ENCODE measurements at places on chromosomes 5 and 9.
A peak's percentile ranks its signal among the peaks of the same experiment; 100 is the strongest.

DNA sequence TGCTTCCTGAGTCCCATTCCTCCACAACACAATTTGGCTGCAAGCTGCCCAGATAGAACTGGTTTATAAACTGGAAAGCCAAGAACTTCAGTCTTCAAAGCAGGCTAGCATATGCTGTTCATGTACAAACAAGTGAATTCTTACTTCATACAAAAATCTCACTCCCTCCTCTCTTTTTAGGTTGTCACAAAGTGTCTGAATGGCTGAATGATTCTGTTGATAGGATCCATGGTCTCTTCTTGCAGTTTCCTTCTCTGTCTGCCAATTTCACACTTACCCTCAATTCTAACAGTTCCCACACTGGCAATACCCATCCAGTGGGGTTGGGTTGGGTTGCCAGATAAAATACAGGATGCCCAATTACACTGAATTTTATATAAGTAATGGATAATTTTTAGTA, 363.5 kb downstream of the DEPDC1B start:
- DNase-seq = no peak

DNA sequence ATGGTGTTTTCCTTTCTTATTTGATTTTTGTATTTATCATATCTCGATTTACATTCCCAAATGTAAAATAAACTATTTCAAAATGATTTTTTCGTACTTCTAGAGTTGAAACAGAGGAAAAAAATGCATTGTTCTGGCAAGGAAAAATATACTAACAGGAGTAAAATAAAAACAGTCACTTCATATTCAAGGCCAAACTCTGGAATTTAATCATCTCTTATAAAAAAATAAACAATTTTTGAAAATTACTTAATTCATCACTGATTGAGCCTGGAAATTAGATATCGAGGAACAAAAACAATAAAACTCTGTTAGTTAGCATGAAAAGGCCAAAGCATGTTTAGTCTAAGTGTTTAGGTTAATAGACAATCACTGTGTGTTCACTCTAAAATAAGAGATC, 61.1 kb upstream of the PALM2AKAP2 start:
- no peak for DNase-seq

GRCh38 chr9:116959809-116960208, 272.7 kb downstream of the TRIM32 start:
- no peak for DNase-seq

DNA sequence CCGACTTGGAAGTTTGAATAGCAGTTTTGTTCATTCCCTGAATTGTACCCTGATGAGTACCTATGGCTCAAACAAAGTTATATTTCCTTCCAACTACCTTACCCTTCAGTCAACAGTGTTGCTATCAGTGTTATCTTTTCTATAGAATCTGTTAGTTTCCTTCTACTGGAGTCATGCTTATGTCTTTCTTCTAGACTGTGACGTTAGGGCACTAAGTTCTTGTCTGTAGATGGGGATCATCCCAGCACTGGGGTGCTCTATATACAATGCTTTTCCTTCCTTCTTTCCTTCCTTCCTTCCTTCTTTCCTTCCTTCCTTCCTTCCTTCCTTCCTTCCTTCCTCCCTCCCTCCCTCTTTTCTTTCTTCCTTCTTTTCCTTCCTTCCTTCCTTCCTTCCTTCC, 973.0 kb downstream of the CDH12 start:
- no peak for DNase-seq

GRCh38 chr9:101114317-101114716, 85.8 kb downstream of the PLPPR1 start:
- no peak for DNase-seq

GRCh38 chr9:26779062-26779461, 113.5 kb downstream of the CAAP1 start:
- DNase-seq = no peak

- no peak for DNase-seq
These were observed 122.0 kb downstream of the GALNT10 start for GRCh38 chr5:154312576-154312975.

DNA sequence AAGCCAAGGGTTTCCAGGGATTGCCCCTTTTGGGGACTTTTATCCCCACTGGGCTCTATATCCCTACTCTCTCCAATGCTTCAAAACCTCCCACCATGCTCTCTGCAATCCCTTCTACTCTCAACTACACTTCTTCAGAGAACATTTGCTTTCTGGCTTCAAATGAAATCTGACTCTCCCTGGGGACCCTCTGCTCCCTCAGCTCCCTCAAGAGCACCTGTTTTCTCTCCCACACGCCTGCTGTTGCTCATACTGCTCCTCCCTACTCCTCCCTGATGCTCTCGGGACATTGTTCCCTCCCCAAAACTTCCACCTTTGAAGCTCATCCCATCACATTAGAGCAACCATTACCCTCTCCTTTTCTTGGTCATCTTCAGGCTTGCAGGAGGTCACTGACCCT, 344.9 kb downstream of the CDK5RAP2 start:
- no peak for DNase-seq

DNA sequence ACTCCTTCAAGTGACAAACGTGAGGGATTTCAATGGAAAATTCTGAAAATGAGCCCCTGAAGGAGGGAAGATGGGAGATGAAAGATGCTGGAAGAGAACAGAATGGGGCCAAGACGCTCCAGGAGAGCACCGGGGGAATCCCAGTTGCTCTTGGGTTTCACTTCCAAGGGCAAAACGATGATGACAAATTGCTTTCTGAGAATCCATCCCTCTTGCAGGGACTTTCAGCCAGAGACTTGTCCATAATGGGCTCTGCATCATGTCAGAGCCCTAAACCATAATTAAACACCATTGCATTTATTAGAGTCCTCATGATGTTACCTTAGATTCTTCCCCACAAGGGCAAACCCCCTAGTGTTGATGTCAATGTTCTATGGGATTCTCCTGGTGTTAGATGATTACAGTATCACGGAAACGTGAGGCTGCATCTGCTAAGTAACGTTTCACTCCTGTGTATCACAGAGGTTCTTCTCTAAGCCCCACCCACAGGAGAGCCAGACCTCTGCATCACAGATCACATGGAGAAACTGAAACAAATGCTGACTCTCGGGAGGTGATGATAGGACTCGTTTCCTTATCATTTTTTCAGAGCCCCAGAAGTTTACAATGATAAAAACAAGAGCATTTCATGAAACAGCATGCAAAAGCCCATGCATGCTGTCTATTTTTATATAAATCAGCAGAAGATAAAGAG, 114.4 kb downstream of the TENT4A start:
- DNase-seq = peak; percentile 23

- no peak for DNase-seq
These were observed 1.5 kb upstream of the SLC6A19 start for GRCh38 chr5:1199649-1200494.

GRCh38 chr9:7549249-7549648, 250.3 kb downstream of the DMAC1 start:
- DNase-seq = no peak

DNA sequence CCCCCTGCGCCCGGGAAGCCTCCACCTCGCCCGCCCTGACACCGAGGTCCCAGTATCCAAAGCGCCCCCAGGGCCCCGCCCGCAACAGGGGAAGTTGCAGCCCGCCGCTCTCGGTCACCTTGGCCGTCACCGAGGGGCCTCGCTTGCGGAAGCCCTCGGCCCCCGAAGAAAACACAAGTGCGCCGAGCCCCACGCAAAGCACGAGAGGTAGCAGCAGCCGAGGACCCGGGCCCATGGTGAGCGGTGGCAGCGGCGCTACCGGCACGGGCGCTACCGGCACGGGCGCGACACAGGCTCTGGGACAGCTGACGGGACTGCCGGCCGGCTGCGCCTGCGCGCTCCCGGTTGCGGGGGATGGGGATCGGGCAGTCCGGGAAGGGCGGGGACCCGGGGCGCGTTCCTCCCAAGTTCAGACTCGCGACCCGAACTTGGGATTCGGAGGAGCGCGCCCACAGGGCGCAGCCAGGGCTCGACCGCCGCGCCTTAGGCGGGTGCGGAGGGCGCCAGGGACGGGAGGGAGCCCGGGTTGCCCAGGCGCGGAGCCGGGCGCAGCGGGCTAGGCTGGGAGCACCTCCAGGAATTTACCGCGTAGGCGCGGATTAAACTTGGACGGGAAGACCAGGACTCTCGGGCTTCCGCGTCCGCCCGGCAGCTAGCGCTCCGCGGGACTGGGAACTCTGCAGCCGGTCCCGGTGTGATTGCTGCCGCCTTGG, at the start of gene PPIC:
TSS of gene PPIC (minus strand) at position 335 of the 713 bp plus-strand sequence. CDS start at position 235, 100 bp downstream.
- DNase-seq = no peak

DNA sequence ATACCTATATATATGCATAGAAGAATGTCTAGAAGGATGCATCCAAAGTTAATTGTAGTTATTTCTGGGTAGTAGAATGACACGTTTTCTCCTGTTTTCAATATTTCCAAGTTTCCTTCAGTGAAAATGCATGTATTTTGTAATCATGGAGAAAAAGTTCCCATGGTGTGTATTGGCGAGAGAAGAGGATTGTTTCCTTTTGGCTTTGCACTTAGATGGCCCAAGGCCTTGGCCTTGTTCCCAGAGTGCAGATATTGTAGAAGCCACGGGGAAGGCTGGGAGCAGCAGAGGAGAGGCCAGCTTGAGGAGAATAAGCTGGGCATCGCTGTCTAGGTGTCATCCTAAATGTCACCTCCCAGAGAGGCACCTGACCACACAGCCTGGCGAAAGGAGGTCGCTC, 44.0 kb downstream of the IRF1 start:
- no peak for DNase-seq

DNA sequence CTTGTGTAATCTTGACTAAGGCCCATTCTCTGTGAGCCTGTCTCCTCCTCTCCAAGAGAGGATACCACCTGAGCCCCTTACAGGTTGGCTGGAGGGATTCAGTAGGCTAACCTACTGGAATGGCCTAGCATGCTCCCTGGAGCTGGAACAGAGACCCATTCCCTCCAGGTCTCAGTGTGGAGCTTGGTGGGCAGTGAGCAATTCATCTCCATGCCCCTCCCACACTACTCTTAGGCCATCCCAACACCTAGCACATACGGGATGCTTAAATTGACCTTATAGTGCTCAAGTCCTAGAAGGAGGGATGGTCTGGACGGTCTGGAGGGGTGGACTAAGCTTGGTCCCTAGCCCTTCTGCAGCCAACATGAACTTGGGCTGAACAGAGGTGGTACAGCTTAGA, 75.6 kb downstream of the CRB2 start:
- no peak for DNase-seq

DNA sequence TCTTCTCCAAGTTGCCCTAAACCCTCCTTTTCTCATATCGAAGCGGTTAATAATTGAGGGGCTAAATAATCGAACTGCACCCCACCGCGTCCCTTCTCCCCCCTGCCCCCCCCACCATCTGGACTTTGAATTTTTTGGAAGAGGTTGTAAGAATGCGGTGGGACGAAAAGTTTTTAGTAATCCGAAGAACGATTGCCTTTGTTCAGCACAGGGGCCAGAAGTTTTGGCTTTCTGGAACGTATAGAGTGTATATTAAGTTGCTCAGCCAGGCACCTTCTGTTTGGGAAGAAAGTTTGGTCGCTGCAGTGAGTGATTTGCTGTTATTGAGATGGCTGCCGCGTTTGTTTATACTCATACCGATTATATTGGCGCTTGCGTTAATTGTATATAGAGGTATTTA, 518 bp downstream of the ERBIN start:
- DNase-seq = no peak

GRCh38 chr5:35404701-35405100, 174.4 kb upstream of the PRLR start:
- no peak for DNase-seq

- DNase-seq = no peak
These were observed 533.9 kb upstream of the NUDT12 start for GRCh38 chr5:104096451-104096850.

DNA sequence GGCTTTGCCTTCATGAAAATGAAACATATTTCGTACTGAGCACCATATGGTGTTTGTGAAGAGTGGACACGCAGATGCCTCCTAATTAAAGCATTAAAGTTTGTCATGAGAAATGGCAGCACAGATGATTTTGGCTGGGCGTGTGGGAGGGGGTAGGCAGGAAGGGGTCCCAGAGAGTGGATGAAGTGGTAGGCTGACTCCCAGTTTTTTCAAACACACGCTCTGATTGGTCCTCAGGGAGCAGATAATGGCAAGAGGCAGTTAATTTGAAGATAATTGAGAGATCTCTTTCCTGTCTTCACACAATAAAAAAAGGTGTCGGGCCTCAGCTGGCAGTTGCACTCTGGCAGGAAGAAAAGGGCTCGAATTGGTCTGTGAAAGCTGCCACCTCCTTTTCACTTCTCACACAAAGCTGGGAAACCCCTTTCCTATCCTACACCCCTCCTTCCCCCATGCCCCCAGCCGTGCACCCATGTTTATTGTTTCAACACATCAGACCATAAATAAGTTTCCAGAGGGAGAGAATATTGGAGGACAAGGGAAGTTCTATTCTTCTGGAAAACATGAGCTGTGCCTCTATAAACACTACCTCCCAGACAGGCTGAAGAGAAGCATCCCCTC, 429.6 kb downstream of the ARHGEF28 start:
- DNase-seq = no peak

DNA sequence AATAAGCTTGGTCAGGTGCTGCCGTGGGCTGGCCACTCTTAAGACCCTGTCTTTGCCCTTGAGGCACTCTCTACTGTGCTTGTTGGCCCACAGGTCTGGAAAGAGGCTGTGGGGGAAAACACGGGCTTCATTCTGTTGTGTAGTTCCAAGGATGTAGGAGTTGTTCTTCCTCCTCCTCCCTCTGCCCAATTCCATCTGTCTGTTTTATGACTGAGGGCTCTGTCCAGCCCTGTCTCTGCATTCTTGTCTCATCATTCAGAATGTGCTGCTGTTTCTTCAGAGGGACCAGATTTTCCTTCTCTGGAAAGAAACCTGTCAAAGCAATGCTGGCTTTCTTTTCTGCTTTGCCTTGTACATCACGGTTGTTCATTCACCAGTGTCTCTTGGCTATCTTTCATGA, 84.1 kb downstream of the MAP1B start:
- no peak for DNase-seq

- DNase-seq = no peak
These were observed 169.2 kb upstream of the GAS1 start for GRCh38 chr9:87116492-87116891.

DNA sequence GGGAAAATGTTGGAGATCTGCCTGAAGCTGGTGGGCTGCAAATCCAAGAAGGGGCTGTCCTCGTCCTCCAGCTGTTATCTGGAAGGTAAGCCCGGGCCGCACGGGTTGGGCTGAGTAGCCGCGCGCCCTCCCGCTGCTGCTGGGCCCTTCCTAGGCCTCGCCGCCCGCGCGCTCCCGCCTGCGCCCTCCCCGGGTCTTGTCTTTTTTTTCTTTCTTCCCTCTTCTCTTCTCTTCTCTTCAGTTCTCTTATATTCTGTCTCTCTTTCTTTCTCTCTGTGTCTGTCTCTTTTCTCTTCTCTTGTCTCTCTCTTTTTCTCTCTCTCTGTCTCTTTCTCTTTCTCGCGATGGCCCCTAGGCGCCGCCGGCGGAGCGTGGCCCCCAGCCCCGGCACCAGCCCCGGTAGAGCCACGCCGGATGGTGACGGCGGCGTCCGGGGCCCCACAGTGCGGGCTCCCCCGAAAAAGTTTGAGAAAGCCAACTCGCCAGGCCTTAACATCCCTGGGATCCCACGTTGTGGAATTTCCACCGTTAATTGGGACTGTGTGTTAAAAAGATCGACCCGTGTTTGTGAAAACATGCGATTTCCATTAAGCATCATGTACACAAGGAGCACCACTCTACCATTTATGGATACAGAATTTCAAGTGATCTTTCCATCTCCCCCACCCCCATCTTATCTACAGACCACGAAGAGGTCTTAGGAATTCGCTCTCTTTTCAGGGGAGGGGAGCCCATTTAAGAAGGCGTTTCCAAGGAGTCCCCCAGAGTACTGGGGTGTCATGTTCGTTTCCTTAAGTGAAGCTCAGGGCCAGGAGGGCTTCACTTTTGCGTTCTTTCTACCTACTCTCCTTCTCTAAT, 616 bp downstream of the ABL1 start:
- DNase-seq = no peak

All from stimulated activated CD4-positive, alpha-beta T cell treated with anti-CD3 and anti-CD28 coated beads, Interleukin-1b, Interleukin-23, amount 100 ng/mL, for 24 hours (primary cell).